ENCODE measurements at places on chromosomes 12 and 14.

GRCh38 chr12:122100568-122100967, 22.0 kb downstream of the MLXIP start:
- DNase-seq, result no peak

DNA sequence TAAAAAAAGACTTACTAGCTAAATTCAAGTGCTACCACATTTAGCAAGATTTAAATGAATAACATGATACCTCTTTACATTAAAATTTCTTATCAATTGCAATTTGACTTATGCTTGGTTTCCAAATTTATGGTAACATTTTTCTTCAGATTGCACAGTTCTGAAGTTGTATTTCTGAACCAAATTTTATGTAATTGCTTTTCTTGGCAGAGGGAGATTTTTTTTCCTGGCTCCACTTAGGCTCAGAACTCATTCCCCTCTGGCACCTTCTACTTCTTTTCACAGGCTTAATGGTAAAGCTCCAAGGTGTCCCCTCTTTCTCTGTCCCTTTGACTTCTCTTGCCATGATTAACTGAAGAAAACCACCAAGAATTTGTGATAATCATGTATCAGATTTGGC, 99.8 kb upstream of the TMTC1 start:
- no peak for DNase-seq

GRCh38 chr12:32671930-32672780, 6.9 kb upstream of the DNM1L start:
- peak; percentile 38 for DNase-seq

- DNase-seq, result no peak
Measured at GRCh38 chr14:39665075-39665475, 232.8 kb upstream of the FBXO33 start.

DNA sequence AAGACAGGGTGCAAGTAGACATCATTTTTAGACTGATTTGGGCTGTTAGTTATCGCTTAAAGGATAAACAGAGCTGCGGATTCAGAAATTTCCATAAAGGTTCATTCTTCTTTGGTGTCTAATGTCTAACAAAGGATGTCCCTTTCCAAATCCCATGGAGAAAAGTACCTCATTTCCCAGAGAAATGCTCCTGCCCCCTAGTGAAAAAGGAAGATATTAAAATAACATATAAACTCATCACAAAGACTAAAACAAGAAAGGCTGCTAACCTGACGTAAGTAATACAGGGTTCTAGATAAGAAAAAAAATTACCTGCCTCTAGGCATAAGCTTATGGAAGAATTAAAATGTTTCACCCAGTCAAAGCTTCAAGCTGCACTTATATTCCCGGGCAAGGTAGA, 22.8 kb downstream of the ARMH4 start:
- no peak for DNase-seq

DNA sequence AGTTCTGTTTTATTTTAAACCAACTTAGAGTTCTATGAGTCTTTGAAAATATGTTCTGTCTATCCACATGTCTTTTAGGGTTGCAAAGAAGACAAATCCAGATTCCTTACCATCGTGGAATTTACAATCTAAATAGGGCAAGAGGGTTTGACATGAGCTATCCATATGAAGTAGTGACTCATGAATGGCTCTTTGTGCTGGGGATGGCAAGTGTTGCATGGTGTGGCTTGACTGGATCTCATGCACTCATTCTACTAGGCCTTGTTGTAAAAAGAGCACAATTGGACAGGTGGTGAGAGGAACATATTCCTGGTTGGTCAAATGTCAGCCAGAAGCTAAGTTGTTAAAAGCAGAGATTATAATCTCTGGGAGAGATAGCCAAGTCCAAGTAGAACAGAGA, 509.1 kb downstream of the DIO2 start:
- no peak for DNase-seq

DNA sequence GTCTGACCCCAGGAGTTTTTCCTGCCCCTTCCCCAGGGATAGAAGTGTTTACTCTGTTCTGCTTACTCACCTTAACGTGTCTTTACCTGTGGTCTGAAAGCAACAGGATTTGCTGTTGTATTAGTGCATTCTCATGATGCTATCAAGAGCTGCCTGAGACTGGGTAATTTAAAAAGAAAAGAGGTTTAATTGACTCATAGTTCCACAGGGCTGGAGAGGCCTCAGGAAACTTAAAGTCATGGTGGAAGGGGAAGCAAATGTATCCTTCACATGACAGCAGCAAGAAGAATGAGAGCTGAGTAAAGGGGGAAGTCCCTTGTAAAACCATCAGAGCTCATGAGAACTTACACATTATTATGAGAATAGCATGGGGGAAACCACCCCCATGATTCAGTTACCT, 240.4 kb downstream of the SNAPC1 start:
- peak; percentile 4 for DNase-seq

DNA sequence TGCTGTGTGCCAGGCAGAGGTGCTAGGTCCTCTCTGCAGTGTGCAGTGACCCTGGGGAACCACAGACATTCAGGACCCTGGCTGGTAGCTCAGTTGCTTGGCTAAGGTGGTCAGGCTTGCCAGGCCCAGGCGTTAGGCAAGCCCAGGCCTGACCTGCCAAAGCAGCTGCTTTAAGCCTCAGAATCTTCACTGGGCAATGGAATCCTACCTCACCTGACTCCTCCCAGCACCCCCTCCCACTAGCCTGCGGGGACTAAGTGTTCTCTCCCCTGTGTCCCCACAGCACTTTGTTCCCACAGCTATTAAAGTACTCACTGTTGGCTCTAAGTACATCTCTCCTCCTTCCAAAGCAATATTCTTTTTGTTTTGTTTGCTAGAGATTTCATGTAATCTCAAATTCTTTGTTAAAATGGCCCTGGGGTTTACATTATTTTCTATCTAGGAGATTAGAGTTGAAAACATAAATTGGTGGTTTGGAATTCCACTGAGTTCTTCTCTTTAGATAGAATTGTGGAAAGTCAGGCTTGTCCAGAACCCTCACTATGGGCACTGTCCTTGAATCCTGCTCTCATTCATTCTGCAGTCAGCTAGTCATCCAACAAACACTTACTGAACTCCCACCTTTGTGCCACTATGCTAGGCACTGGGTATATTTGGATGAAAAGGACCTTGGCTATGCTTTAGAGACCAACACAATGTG, 44.4 kb downstream of the DGLUCY start:
- DNase-seq, result no peak

- DNase-seq, result no peak
Measured at GRCh38 chr12:19248929-19249602, 119.5 kb downstream of the PLEKHA5 start.

DNA sequence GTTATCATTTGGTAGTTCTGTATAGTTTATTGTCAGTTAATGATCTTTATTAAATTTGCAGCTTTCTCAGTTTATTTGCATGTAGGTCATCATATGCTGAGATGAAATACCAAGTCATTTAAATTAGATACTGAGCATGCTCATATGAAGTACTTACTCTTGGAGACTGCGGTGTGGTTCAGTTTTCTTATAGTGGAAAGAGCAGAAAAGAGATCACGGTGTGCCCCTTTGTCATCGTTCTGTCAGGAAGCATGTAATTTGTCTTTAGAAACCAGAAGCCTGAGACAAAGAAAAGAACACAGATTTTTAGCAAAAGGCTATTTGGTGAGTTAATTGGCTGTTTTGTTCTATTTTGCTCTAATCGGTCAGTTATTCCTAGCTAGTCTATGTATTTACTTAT, 75.6 kb downstream of the PLEKHA5 start:
- no peak for DNase-seq

GRCh38 chr14:75418850-75419768, 8.7 kb upstream of the JDP2 start:
- DNase-seq, result peak; percentile 50

DNA sequence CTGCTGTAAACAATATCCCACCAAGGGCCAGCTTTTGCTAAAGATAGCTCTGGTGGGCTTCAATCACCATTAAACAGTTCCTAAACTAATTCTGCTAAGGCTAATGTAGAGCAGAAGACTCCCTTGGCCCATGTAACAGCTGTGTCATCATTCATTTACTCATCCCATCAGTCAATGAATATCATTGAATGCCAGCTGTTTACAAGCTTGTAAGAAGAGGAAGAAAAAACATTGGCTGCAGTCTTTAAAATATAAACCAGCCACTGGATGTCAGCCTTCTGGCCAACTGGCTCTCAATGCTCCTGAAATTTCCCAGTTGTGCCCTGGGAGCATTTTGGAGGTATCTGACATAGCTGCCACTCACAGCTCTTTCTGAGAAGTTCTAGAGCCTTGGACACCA, 18.0 kb upstream of the MAP3K9 start:
- no peak for DNase-seq

DNA sequence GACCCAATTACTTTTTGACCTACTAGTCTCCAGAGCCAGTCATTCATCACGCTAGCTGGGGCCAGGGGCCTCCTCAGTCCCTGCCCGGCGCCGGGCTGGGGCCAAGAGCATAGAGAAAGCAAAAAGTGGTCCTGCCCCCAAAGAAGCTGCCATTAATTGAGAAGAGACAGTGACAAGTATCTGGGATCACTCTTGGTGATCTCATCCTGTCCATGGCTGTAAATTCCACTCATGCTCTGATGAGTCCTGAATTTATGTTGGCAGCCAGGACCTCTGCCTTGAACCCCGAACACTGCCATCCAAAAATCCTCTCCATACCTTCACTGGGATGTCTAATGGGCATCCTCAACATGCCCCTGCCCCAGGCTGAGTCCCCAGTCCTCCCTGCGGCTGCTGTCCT, 34.4 kb upstream of the DLK1 start:
- no peak for DNase-seq
